A673 (cell line): ENCODE measurements at places on chromosomes 7 and 10.

DNA sequence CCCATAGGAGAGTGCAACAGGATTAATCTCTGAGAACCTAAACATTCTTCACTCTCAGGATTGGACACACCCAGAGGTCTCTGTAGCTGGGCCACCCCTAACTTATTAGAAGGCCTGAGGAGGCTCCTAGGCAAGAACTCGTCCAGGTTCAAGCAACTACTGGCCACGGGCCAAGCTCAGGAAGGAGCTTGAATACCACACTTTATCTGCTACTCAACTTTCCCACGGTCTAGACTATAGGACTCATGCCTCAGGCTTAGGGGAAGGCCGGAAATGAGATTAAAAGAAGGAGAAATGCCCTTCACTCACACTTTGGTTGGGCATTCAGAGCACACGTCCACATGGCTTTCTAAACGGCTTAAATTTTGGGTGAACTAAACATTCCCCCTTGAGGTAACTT lies 142.8 kb upstream of the PHYHIPL start:
- peak; percentile 9 for DNase-seq

GRCh38 chr10:102670871-102671434 lies 26.7 kb downstream of the TRIM8 start:
- no peak for DNase-seq

GRCh38 chr7:130063036-130063435 lies 7.3 kb upstream of the KLHDC10 start:
- peak; percentile 78 for DNase-seq

- DNase-seq = no peak
These were observed 21.8 kb downstream of the PRKCQ start for GRCh38 chr10:6558272-6558671.

DNA sequence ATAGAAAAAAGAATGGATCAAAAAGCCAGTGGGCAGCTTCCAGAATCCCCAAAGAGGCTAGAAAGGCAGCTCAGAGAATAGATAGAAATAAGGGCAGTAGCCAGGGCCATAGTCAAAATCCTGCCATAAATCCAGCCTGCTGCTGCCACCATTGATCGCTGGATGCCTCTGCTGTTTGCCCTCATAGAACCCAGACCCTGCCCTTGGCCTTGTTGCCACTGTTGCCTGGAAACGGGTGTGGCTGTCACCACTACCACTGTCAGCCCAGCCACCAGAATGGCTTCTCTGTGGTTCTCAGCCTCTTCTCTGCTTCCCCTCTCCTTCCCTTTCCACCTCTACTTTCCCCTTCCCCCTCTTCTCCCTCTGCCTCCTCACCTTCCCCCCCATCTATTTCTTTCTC lies 57.8 kb downstream of the HHEX start:
- DNase-seq = no peak

- DNase-seq = no peak
These were observed 70.3 kb upstream of the KMT2E start for GRCh38 chr7:104943502-104944343.

DNA sequence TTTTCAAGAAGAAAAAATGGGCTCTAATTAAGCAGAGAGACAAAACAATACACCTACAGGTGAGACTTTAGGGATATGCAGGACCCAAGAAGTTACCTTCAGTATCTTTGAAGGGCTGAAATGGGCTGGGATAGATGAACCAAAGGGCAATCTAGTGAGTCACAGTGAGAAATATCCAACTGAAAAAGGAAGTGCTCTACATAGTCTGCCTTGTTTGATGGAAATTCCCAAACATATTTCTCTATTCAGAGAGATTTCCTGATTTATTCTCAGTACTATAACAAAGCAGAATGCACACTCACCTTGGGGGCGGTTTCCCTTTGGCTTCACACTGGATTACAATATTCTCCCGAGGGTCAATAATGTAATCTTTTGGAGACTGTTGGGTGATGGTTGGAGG lies 104.1 kb upstream of the LAMB4 start:
- DNase-seq = no peak

- DNase-seq = no peak
These were observed 149.3 kb upstream of the DPP6 start for GRCh38 chr7:153902862-153903261.

DNA sequence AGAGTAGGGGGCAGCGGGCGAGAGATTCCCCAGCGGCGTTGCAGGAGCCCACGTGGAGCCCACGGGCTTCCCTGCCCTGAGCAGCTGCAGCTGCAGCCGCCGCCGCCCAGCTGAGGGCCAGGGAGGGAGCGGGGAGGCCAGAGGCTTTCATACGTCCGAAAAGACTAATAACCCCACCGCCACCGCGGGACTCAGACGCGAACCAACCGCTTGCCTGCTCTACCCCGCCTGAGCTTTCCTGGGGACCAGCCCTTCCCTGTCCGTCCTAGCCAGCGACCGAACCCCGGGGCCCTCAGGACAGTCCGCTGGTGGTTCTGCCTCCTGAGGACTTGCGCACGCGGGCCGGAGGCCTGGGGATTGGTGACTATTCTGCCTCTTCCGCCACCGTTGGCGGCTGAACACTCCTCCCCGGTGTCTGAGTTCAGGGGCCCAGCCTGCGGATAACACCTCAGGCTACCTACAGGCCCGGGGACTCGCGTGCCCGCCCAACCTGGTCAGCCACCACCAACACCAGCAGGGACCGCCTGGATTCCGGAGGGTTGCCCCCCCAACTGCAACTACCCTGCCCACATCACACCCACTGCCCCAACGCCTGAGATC lies 18.4 kb downstream of the IFT22 start:
- no peak for DNase-seq

DNA sequence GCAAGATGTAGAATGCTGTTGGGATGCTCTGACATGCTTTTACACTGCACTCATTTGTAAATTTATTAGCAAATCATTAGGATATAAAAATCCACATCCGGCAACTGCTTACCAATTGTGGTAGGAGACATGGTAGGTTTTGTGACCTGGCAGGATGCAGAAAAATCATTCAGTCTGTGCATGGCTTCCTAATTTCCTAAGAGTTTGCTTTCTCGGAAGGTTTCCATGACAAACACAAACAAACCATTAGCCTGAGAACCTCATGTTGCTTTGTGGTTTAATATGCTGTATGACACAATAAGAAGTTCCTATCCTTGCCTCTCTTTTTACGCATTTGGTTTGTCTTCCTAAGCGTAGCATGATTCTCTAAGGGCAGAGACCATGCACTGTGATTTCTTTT lies 14.7 kb upstream of the LMBR1 start:
- peak; percentile 26 for DNase-seq

DNA sequence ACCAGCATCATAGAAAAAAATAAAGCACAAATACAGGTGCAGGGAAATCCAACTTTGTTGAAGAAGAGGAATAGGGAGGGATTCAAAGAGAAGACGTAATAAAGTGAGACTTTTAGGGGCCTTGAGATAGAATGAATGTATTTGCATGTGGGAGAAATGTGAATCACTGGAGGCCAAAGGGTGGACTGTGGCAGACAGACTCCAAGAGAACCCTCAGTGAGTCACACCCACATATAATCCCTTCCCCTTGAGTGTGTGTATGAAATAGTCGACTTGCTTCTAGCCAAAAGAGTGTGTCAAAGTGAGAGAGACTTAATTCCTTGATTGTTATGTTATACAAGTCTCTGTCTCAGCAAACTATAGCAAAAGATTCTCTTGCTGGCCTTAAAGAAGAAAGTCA lies 101.3 kb upstream of the GHITM start:
- DNase-seq = no peak

DNA sequence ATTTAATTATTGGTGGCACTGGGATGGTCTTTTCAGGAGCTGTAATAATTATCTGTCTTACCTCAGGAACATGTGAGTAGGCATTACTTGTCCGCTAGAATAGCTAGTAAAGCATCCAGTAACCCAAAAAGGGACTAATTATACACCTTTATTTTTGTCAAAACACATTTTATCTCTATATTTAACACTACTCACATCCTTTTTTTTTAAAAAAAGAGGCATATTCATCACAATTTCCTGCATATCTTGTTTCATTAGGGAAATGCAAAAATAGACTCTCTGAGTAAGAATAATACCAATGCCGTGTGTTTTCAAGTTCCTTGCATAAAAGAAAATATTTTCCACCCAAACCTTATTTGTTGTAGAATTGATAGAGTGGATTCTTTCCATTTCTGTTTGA lies 99.5 kb downstream of the VTI1A start:
- DNase-seq = no peak

- DNase-seq = no peak
These were observed 31.0 kb upstream of the ADRB1 start for GRCh38 chr10:114012650-114013049.

DNA sequence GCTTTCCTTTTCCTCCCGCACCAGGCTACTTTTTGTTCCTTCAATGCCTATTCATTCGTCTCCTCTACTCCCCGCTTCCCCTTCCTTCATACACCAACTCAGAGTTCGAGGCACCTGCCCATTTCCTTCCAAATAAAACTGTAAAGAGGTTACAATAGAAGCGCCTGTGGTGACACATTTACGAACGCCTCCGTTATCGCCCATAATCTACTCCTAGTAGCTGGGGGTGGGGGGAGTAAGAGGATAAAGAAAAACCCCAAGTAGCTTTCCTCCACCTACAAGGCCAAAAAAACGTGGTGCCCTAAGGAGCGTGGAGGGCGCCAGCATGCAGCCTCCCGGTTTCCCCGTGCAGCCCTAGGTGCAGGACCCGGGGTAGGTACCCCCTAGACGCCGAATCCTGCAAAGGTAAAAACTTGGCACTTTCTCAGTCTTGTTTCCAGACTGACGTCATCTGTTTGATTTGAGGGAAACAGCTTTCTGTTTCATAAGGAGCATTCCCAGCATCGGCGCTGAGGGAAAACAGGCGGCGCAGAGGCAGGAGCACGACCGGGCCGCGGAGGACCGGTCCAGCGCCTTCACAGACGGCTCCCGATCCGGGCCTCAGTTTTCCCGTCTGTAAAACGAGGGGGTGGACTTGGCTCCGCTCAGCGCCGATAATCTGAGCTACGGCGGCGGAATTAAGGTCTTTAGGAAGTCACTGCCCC lies 922 bp downstream of the PPA1 start:
- peak; percentile 43 for DNase-seq

- DNase-seq = no peak
These were observed 36.6 kb downstream of the SBDS start for GRCh38 chr7:66958538-66959350.

DNA sequence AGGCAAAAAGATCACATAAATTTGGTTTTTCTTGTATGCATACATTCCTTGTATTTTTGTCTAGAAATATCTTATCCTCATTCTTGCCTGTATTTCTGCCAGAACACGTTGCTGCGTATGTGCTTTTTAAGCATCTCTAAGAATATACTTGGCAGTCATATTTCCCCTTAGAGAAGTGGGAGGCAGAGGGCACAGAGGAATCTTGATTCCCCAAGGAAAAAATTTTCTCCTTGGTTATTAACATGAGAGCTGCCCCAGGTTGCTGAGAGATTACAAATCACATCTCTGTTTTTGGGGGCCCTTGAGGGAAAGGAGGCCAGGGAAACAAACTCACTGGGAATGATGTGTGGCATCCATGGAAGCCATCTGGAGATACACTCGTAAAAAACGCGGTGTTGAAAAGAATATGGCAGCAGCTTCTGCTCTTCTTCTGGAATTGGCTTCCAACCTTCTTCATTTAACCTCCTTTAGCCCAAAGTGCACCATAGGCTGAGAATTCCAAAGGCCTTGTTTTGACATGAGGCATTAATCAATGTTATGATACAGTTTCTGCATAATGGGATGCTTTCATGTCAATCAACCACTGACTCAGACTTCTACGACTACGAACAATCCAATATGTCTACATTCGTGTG lies 684.3 kb upstream of the SORCS1 start:
- no peak for DNase-seq

GRCh38 chr7:18458830-18459229 lies 36.7 kb upstream of the HDAC9 start:
- DNase-seq = no peak

DNA sequence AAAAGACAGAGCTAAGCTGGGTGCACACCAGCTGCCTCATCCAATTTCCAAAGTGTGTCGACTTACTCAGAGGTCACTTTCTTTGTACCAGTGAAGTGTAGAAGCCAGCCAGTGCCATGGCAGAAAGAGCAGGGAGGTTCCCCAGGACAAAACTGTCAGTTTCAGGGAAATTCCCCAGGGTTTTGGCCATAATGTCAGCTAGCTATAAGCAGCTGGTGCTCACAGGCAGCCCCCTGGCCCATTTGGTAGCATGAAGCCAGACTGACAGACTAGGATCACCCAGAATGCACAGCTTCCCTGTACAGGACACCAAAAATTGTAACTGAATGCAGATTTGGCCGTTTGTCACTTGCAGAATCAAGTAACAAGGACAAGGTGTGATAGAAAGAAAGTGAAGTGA lies 28.6 kb downstream of the MRPL32 start:
- no peak for DNase-seq

- DNase-seq = no peak
These were observed 127.7 kb downstream of the ADARB2 start for GRCh38 chr10:1609648-1609970.

DNA sequence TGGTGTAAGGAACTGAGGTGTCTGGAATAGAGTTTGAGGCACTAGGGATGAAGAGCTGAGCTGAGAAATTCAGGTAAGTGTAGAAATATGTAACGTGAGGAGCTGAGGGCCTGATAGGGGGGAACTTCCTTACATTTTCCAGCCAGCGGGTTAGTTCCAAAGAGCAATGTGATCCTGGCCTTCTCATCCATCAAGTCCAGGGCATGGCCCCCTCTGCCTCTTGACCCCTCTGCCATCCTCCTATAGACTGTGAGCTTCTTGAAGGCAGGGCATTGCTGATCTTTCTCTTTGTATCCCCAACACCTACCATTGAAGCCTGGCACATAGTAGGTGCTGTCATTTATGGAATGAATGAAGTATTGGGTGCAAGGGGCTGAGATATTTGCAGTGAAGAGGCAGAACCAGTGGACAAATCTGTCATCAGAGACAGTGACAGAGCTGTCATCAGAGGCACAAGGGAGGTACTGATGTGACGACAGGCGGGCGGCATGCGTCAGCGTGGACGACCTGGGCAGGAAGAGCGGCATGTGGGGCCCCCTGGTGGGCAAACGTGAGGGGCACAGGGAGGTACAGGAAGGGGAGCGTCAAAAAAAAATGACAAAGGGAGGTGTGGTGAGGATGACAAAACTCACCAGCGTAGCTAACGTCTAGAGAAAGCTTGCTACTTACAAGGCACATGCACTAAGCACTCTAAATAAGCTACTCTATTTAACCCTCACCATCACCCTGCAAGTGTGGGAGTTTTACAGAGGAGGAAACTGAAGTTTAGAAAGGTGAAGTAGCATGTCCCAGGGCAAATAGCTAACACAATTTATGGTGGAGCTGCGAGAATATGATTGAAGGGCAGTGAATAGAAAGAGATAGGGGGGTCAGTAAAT lies 5.2 kb upstream of the CAMK2G start:
- peak; percentile 93 for DNase-seq

DNA sequence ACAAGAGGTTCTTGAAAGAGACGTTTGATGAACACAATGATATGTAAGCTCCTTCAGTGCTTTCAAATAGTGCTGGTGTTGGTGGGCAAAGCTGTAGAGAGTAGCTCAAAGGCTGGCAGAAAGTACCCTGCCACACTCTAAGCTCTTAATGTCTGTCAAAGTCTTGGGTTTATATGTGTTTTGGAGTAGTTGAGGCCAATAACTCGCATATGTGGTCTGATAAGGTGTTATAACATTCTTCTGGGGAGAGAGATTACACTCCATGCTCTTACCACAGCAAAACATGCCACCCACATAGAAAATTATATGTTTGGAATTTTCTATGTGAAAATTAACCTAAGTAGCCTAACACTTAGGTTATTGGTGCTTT lies 30.8 kb upstream of the NME8 start:
- DNase-seq = no peak
